ENCODE measurements at places on chromosomes 16 and 17. TPM values are rescaled to one million over a fixed set of nuclear protein-coding genes. Genes with fewer than 3 reads are reported as not detected.

Gene ACLY
- total RNA-seq = 379 TPM

Gene AURKB
- 16.7 TPM for total RNA-seq

Gene CSH2
- not detected for total RNA-seq

Gene ADAP2
- total RNA-seq = 0.60 TPM

Gene C16orf46
- 0.30 TPM for total RNA-seq

Gene CHST5
- 0.23 TPM for total RNA-seq

Gene SCIMP
- total RNA-seq = not detected

Gene CNGB1
- total RNA-seq = not detected

Gene PAFAH1B1
- 109 TPM for total RNA-seq

Gene IGF2BP1
- 28.5 TPM for total RNA-seq

Gene NAGLU
- total RNA-seq = 63.2 TPM

Gene CDH5
- 0.42 TPM for total RNA-seq

Gene NPIPA1
- total RNA-seq = 63.5 TPM

Gene EVPL
- total RNA-seq = not detected

Gene CIAPIN1
- 44.9 TPM for total RNA-seq

Gene NEURL4
- 24.0 TPM for total RNA-seq

Gene CMTM2
- total RNA-seq = not detected

Gene HNF1B
- total RNA-seq = not detected

Gene TBC1D28
- not detected for total RNA-seq

Gene EIF3C
- total RNA-seq = 144 TPM

Gene KRT33A
- total RNA-seq = not detected

Gene KRT12
- total RNA-seq = not detected

Gene HOXB6
- total RNA-seq = 5.3 TPM

Gene NPIPA3
- 0.59 TPM for total RNA-seq

Gene FBRS
- 20.5 TPM for total RNA-seq

Gene GAN
- total RNA-seq = 16.0 TPM

Gene PRR11
- 2.1 TPM for total RNA-seq

Gene GFAP
- total RNA-seq = 1.5 TPM

Gene SLC35B1
- total RNA-seq = 39.1 TPM

Gene BEAN1
- total RNA-seq = not detected

Gene MFSD6L
- not detected for total RNA-seq

Gene KRTAP9-7
- not detected for total RNA-seq

Gene CDH3
- 0.14 TPM for total RNA-seq

Gene RABEP1
- 55.2 TPM for total RNA-seq

Gene TLCD1
- 5.3 TPM for total RNA-seq

Gene ZNF287
- total RNA-seq = 5.3 TPM

All from smooth muscle cell of the umbilical artery (primary cell).